ENCODE measurements at places on chromosomes 7 and 10. TPM values are rescaled to one million over a fixed set of nuclear protein-coding genes. Genes with fewer than 3 reads are reported as not detected.

GRCh38 chr10:70936111-70936510, 47.7 kb upstream of the PCBD1 start:
- no peak for DNase-seq
- H3K27ac ChIP-seq, result no peak overlapping the region
- H3K27me3 ChIP-seq, result peaks cover 9% of the 10 kb centered on the region
- H3K4me3 ChIP-seq, result no peak overlapping the region
- no peaks in the 10 kb centered on the region for H3K4me1 ChIP-seq

DNA sequence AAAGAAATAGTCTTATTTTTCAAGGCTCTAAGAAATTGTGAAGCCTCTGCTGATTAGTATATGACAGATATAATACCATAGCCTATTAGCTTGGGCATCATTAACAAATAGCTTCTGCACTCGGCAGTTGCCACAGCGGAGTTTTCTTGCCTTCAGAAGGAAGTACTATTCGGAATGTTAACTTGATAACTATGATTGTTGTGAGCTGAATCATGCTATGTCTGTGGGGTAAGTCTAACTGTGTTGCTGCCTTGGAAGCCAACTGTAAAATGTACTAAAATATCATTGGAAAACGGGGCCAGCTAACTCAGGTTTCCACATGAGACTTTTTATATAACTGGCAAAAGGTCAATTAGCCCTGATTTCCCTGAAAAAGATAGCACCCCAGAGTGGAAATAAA, 93.2 kb downstream of the TWIST1 start:
- no peak overlapping the region for H3K4me3 ChIP-seq
- no peak overlapping the region for H3K27ac ChIP-seq
- H3K27me3 ChIP-seq, result no peaks in the 10 kb centered on the region
- DNase-seq, result no peak

DNA sequence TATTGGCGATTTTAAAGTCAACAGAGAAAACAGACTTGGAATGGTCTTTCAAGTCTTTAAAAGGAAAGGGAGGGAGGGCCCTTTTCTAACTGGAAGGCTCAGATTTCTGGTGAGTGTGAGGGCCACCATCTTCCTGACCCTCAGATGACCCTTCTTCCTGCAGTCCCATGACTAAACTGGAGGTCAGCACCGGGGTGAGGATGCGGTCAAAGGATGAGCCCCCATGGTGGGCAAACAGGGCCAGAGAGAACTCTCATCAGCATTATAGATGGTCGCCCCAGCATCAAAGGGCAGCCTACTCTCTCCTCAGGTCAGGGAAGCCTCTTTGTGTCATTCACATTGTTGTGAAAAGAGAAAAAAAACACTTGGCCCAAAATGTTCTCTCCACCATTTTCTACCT, 219.2 kb downstream of the LRMDA start:
- no peak overlapping the region for H3K27ac ChIP-seq
- no peaks in the 10 kb centered on the region for H3K36me3 ChIP-seq
- no peak overlapping the region for H3K4me3 ChIP-seq
- no peaks in the 10 kb centered on the region for H3K27me3 ChIP-seq
- no peaks in the 10 kb centered on the region for H3K4me1 ChIP-seq

DNA sequence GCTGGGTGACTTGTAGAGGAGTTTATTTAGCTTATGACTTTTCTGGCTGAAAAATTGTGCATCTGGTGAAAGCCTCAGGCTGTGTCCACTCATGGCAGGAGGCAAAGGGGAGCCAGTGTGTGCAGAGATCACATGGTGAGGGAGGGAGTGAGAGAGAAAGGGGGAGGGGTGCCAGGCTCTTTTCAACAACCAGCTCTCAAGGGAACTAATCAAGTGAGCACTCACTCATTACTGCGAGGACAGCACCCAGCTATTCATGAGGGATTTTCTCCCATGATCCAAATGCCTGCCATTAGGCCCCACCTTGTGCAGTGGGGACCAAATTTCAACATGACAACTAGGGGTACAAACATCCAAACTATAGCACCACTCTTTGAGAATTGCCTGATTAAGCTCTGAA, 590.2 kb downstream of the MAGI2 start:
- peaks cover 5% of the 10 kb centered on the region for H3K36me3 ChIP-seq
- no peaks in the 10 kb centered on the region for H3K27me3 ChIP-seq

ZSCAN25 gene
- total RNA-seq, result 26.6 TPM

DNA sequence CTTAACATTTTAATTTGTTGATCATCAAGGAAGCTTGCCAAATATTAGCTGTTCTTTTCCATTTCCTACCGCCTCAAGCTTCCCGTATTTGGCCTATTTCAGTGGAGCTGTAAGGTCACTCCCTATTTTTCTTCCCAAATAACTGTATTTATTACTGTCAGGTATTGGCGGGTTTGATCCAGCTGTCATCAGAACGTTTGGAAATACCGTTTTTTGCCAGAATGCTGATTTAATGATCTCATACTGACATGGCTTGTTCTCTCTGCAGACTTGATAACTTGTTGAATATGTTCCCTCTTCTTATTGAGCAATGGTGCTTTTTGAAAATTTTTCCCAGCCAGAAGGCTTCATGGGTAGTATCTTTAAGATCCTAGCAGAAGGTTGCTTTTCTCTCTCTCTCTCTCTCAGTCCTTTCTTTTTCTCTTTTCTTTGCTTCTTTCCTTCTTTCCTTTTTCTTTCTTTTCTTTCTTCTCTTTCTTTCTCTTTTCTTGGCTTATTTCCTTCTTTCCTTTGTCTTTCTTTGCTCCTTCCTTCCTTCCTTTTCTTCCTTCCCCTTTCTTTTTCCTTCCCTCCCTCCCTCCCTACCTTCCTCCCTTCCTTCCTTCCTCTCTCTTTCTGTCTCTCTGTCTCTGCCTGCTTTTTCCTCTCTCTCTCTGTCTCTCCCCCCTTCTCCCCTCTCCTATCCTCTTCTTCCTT, 42.1 kb downstream of the CUX1 start:
- no peak overlapping the region for H3K27ac ChIP-seq
- H3K27me3 ChIP-seq, result peaks cover 2% of the 10 kb centered on the region
- H3K4me1 ChIP-seq, result peaks cover 34% of the 10 kb centered on the region
- DNase-seq, result no peak
- H3K4me3 ChIP-seq, result no peak overlapping the region
- H3K36me3 ChIP-seq, result no peaks in the 10 kb centered on the region

- no peak overlapping the region for H3K27ac ChIP-seq
- no peaks in the 10 kb centered on the region for H3K36me3 ChIP-seq
- H3K4me3 ChIP-seq, result no peak overlapping the region
- DNase-seq, result no peak
- no peaks in the 10 kb centered on the region for H3K27me3 ChIP-seq
Measured at GRCh38 chr10:98533746-98534445, 87.2 kb upstream of the HPS1 start.

DNA sequence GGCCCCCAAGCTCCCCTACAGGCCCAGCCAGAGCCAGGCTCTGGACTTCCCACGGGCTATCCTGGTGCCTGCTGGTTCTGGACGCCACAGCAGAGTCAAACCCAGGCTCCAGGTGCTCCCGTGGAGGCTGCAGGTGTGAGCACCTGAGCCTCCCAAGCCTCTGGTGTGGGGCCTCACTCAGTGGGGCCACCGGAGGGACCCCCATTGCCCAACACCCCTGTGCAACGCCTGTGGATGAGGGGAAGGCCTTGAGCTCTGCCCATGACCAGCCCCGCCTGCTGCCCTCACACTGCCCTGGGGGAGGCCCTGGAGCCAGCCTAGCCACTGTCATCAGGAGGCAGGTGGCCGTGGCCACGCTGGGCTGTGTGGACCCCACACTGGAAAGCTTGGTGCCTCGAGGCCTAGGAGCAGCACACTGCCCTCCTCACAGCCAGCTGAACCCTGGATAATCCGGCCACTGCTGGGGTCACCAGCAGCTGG, 229.3 kb downstream of the MAD1L1 start:
- H3K27ac ChIP-seq, result no peak overlapping the region
- peak; percentile 12 for DNase-seq
- H3K4me3 ChIP-seq, result no peak overlapping the region
- H3K27me3 ChIP-seq, result peaks cover 8% of the 10 kb centered on the region
- no peaks in the 10 kb centered on the region for H3K36me3 ChIP-seq
- H3K4me1 ChIP-seq, result peaks cover 25% of the 10 kb centered on the region

DNA sequence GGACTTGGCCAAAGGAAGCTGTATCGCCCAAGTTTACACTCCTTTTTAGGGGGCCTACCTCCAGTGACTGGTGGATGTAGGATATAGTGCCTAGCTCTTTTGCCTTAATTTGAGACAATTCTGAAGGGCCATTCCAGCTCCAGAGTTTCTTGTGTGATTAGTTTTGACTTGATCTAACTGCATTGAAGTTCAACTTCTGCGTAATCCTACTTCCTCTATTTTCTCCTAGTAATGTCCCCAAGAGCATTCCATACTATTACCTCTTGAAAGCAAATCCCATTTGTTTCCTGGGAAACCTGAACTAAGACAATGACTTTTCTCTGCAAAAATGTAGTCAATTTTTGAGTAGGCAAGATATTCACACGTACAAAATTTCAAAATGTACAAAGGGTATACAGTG, 4.7 kb upstream of the H2AZ2 start:
- no peak overlapping the region for H3K27ac ChIP-seq
- H3K4me1 ChIP-seq, result no peaks in the 10 kb centered on the region
- H3K27me3 ChIP-seq, result peaks cover 3% of the 10 kb centered on the region

DNA sequence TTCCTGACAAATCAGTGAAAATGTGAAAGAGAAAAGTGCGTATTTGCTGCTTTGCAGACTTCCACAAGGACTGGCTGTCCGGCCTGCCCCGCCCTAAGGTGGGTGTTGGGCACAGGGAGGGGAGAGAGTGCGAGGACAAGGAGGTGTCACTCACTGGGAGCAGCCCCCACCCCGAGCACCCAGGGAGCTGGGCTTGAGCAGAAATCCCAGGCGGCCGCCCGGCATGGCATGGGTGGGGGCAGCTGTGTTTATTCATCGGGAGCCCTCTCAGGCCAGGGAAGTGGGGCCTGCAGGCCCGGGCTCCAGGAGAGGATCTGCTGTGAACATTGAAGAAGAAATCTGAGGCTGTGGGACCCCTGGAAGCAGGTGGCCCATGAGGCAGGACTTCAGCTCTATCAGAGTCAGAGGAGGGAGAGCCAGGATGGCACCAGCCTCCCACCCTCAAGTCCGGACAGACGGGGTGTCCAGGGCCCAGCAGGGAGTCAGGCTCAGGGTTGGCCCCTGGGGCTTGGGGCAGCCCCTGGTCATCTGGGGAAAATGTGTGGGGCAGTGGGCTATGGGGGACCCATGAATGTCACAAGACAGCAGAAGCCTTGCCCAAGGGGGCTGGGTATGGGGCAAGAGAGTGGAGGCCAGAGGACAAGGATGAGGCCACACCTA, 164.4 kb upstream of the PPP2R2D start:
- H3K36me3 ChIP-seq, result peaks cover 15% of the 10 kb centered on the region
- no peak for DNase-seq
- H3K27me3 ChIP-seq, result no peaks in the 10 kb centered on the region
- H3K4me3 ChIP-seq, result no peak overlapping the region
- no peak overlapping the region for H3K27ac ChIP-seq

DNA sequence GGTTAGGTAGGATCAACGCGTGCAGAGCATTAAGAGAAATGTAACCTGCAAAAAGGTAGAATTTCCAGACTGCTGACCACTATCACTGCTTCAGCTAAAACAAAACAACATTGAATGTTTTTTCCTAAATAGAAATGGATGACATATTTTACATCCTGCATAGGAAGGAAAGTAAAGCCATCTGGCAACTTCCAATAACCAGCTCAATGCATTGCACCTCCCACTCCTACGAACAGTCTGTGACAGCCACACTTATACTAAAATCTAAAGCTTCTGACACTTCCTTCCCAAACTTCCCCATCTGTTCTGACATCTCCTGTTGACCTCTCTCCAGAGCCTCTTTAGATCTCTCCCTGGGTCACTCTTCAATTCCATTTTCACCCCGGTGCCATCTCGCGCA, 47.1 kb downstream of the NRCAM start:
- H3K36me3 ChIP-seq, result peaks cover 4% of the 10 kb centered on the region
- peak overlapping the region; percentile 34 for H3K4me3 ChIP-seq
- peaks cover 15% of the 10 kb centered on the region for H3K4me1 ChIP-seq

DNA sequence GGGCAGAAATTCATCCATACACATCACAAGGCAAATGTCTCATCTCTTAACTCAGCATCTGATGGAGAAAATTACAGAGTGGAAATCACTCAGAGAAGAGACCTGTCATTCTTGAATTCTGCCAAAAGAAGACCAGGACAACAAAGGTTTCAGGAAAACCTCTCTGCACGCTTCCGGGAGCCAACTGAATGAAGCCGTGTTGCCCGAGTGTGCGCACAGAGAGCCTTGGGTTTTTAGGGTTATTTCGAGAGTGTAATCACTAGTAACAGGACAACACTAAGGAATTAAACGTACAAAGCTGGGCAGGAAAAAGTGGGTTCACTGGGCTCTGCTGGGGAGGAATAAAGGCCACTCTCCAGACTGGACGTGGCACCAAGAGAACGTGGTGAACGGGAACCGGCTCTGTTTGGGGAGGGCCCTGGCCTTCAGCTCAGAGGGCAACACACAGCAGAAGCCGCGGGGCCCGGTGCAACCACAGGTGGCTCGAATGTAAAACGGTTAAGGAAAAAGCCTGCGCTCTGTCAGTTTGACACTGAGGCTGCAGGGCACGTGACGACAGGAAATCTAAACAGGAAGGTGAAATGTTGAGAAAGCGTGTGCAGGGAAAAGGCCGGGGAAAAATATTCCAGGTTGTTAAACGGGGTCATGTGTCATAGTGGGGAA, 331.5 kb downstream of the DNAJB6 start:
- no peak overlapping the region for H3K4me3 ChIP-seq
- H3K27me3 ChIP-seq, result peaks cover 5% of the 10 kb centered on the region
- no peak overlapping the region for H3K27ac ChIP-seq
- H3K4me1 ChIP-seq, result peaks cover 6% of the 10 kb centered on the region
- H3K36me3 ChIP-seq, result no peaks in the 10 kb centered on the region

ODAD2 gene
- not detected for total RNA-seq

CPXM2 gene
- not detected for total RNA-seq

- peaks cover 3% of the 10 kb centered on the region for H3K27me3 ChIP-seq
- DNase-seq, result no peak
- no peak overlapping the region for H3K4me3 ChIP-seq
- peaks cover 8% of the 10 kb centered on the region for H3K36me3 ChIP-seq
Measured at GRCh38 chr7:7157177-7157886, 25.0 kb upstream of the C1GALT1 start.

DNA sequence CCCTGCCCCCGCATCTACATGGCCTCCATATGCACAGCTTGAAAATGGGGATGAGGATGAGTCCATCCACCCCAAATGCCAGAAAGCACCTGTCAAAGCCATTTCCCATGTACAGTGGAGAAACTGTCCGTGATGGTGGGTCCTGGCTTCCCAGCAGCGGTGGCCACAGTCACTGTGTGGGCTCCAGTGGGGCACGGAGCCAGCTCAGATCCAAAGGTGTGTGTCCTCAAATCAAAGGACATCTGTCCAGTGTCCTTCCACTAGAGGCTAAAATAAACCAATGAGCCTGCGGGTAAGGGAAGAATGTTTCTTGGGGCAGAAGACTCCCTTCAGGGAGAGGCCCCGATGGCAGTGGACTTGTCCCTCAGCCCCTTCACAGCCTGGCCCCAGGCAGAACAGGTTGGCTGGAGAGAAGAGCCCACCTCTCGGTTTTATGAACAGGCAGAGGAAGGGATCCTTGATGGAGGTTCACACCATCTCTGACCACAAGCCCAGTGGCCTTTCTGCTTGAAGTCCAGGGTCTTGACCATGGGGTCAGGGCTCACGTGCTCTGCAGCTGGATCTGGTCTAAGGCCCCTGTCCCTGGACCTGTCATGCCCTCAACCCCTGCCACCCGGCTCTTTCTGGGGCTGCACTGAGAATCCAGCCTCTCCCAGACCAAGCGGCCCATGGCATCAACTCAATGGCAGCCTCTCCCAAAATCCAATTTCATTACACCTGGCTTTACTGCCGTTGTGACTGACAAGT, 106.9 kb downstream of the TCERG1L start:
- H3K27ac ChIP-seq, result no peak overlapping the region
- DNase-seq, result no peak
- H3K27me3 ChIP-seq, result no peaks in the 10 kb centered on the region
- no peaks in the 10 kb centered on the region for H3K36me3 ChIP-seq
- no peaks in the 10 kb centered on the region for H3K4me1 ChIP-seq

All from glutamatergic neuron (in vitro differentiated cells).